ENCODE measurements at places on chromosomes 12 and 14.

GRCh38 chr14:59583755-59584154 lies 7.1 kb upstream of the CCDC175 start:
- DNase-seq, result peak; percentile 8

DNA sequence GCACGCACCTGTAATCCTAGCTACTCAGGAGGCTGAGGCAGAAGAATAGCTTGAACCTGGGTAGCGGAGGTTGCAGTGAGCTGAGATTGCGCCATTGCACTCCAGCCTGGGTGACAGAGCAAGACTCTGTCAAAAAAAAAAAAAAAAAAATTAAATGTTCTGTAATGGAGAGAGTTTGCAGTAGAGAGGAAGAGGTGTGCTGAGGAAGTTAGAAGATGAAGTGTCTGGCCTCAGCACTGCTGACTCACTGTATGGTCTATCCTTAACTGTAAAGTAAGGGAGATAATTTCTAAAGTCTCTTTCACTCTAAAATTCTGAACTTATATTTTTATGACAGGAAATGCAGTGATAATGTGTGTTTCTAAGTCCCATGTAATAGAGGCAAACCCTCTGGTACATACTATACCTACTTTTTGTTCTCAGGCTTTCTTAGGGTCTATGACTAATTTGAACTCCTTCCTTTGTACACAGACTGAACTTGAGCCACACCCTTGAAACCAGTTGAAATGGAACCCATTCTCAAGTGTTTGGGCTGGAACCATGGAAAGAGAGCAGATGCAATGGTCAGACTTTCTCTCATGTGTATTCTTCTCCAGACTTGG lies 278.1 kb upstream of the FAR2 start:
- no peak for DNase-seq

DNA sequence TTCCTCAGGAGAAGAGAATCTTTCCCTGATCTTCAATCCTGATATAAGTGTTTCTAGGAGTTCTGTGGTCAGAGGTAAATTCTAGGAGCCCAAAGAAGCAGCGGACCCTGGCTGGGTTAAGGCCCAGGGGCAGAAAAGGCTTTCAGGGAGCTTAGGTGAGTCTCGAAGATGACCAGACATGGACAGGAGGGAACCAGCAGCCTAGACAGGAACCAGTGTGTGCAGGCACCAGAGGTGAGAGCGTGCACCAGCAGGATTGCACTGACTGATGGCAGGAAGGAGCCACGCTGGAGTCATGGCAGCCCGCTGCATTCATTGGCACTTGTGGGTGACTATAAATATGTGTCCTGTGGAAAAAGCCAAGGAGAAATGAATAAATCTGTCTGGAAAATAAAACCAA lies 489.9 kb downstream of the BCL11B start:
- no peak for DNase-seq

DNA sequence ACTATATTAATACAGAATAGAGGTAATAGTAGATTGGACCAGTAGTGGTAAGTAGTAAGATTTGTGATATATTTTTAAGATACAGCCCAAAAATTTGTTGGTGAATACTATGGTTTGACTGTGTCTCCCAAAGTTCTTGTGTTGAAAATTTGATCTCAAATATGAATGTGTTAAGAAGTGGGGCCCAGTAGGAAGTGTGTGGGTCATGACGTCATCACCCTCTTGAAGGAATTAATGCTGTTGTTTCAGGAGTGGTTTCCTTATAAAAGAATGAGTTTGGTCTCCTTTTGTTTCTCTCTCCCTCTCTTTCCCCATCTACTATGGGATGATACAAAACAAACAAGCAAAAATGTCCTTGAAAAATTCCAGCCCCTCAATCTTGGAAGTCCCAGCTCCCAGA lies 16.3 kb downstream of the LUM start:
- DNase-seq, result no peak

DNA sequence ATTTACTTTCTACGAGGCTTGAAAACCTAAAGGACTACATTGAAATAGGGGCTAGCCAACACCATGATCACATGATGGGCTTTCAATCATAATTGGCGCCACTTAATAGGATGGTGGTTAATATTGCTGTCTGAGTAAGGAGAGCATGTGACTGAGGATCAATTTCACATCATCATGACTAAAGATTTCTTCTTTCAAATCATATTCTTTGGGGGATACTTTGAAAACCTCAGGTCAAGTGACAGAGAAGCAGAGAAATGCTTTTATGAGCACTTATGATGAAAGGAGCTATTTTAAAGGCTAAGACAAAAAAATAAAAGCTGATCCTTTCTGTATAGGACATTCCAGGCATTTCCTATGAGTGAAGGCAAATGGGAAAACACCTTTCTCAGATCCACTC lies 42.9 kb upstream of the KRAS start:
- DNase-seq, result no peak

- DNase-seq, result peak; percentile 51
Measured at GRCh38 chr12:87094356-87094755, 838.2 kb upstream of the MGAT4C start.

GRCh38 chr12:24748326-24748725 lies 200.6 kb downstream of the BCAT1 start:
- no peak for DNase-seq

GRCh38 chr12:42213954-42214426 lies 24.1 kb downstream of the YAF2 start:
- DNase-seq, result peak; percentile 10

DNA sequence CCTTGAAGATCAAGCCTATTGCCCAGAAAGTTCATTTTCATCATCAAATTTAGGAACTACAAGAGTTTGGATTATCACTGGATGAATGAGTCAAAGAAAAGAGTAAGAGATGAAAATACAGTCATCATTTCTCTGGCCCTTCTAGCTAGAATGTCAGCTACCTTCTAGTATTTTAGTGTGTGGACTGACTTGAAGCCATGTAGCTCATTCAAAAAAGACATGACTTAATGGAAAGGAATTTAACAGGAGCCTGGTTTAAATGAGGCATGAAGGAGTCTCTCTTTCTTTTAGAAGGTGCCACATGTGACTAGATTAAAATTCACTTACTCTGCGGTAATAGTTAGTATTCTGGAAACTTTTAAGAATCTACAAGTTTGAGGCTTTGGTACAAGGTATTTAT lies 7.1 kb downstream of the PTHLH start:
- DNase-seq, result peak; percentile 59

DNA sequence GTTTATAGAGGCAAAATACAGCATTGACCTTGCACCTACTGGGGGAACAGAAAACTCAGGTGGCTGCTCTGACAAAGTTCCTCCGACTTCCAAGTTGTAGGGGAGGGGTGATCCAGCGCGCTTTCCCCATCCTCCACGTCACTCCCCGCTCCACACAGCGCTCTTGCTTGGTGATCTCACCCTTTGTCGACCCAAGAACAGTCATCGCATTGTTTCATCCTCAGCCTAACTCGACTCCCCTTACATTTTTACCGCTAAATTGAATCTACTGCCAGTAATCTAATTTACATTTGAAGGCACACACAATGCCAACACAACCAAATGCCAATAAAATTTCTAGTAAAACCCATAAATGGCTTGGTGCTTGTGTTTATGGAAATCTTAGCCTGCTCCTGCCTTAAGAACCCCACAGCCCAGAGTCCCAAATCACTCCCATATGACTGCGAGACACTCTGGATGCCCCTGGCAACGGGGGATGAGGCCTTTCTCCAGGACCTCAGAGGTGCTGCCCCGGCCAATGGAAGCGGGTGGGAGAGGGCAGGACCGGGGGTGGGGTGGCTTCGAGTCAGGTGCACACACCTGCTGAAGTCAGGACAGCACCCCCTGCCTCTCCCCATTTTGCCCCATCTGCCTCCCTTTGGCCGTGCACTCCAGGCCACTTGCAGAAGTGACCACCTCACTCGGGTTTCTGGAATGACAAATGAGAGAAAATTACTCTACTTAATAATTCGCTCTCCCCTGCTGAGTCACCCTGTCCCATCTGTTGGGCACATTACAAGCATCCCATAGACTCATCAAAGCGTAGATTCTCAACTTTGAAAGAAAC lies 98.2 kb upstream of the GSC start:
- DNase-seq, result no peak

DNA sequence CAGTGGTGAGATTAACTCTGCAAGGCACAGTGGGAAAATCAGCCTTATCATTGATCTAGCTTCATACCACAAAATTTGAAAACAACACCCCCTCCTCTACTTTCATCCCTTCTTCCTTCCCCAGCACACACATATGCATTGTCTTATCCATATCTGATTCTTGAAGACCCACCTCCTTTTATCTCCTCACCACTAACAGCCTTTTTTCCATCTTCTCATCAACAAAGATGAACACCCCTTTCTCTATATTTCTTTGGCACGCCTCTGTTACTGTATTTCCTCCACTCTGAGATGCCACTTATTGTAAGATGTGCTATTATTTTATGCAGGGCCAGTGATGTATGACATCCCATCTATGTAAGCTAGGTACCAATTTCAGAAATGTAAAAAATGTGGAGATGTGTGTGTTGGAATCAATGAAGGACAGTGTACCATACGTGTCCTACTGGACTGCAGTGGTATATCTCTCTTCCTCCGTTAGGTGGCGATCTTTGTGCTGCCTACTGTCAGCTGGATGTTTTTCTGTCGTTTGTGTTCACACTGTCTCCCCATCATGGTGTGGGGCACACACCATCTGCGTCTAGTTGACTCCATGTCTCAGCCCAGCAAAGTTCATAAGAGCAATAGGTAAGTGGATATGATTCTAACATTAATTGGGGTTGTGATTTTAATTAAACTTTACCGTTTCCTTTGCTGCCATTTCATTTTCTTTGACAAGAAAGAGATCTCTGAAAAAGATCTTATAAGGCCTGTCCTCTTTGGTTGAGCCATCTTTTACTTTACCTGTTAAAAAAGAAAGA lies 24.0 kb downstream of the CCDC38 start:
- DNase-seq, result peak; percentile 50

DNA sequence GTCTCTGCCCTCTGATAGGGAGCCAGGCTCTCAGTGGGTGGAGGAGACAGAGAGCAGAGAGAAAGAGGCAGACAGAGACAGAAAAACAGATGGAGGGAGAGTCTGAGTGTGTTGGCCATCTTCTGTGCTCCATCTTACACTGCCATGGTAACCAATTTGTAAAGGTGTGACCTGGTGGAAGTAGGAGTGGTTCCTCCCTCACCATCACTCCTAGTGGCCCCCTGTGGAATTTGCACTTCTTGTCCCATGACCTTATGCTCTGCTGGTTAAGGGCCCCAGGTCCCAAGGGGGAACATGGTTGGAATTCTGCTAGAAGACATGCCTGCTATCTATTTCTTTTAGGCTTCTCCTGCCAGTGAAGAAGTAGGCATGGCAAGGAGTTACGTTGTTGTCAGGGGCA lies 376.7 kb upstream of the CCDC196 start:
- DNase-seq, result no peak

DNA sequence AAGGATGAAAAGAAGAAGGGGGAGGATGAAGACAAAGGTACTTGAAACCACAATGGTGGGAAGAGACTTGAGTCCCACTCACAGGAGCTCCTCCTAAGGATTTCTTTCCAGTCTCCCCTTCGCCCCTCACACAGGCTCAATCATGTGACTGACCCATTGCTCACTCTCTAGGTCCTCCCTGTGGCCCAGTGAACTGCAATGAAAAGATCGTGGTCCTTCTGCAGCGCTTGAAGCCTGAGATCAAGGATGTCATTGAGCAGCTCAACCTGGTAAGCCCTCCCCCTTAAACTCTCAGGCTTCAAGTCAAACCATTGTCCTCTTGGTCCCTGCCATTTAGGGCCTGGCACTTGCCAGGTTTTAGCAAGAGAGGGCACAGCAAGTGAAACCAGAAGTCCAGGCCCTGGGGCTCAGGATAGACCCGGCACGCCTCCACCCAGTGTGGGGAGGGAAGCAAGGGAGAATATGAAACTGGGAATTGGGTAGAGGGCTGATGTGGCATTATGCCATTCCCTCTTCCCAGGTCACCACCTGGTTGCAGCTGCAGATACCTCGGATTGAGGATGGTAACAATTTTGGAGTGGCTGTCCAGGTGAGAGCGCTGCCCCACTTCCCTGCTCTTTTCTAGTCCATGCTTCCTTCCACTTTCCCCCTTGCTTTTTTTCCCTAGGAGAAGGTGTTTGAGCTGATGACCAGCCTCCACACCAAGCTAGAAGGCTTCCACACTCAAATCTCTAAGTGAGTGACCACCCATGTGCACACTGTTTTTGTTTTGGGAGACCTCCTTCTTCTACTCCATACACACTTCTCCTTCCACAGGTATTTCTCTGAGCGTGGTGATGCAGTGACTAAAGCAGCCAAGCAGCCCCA lies 1.8 kb downstream of the PSME1 start:
- no peak for DNase-seq

DNA sequence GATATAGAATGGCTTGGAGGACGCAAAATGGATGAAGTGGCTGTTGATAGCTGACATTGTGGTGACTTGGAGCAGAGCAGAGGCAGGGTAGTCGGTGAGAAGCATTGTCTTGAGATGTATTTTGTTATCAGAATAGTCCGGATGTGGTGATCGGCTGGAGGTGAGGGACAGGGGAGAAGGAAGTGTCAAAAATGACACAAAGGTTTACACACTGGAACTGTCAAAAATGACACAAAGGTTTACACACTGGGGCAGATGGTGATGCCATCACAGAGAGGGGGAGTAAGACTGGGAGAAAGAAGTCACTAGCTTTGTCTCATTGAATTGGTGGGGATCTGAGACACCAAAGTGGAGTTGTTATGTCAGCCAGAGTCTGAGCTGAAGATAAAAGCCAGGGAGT lies 30.1 kb downstream of the CDKL1 start:
- no peak for DNase-seq

DNA sequence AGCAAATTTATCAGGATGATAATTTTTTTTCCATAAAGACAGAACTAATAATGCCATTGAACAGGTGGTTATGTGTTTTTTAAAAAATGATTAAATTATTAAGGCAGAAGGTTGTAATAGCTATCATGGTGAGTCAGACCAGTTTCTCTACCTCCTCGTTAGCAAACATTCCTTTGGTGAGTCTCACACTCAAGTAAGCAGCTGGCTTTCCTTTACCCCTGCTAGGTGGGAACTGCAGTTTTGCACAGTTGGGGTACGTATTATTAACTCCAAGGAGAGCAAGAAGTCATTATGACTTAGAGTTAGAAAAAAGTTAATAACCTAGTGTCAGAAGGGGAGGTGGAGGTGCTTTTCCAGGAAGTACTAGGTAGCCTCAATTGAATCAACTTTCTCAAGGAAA lies 165.3 kb downstream of the SNAPC1 start:
- DNase-seq, result peak; percentile 56

GRCh38 chr12:106289196-106289681 lies 13.3 kb upstream of the TCP11L2 start:
- peak; percentile 41 for DNase-seq

DNA sequence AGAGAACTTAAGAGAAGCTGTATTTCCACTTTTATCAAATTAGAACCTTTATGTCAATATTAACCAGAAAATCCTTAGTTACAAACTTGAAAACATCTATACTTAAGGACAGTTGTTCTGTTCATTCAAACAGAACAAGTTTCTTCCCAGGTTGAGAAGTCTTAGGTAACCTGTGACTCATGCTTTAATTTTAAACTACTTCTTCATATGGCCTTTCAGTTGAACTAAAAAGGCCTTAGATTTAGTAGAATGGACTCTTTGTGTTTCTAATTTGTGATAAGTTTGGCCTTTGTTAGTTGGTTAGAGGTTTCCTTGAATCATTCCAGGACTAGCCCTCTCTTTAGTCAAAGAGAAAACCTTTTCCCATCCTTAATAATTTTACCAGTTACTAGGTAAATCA lies 274.2 kb downstream of the FUT8 start:
- DNase-seq, result no peak
